AG09309 (cell line): ENCODE measurements at places on chromosomes 16 and 17.
A peak's percentile ranks its signal among the peaks of the same experiment; 100 is the strongest.

GRCh38 chr16:48317614-48318315, 67.4 kb downstream of the SIAH1 start:
- peak; percentile 27 for DNase-seq

DNA sequence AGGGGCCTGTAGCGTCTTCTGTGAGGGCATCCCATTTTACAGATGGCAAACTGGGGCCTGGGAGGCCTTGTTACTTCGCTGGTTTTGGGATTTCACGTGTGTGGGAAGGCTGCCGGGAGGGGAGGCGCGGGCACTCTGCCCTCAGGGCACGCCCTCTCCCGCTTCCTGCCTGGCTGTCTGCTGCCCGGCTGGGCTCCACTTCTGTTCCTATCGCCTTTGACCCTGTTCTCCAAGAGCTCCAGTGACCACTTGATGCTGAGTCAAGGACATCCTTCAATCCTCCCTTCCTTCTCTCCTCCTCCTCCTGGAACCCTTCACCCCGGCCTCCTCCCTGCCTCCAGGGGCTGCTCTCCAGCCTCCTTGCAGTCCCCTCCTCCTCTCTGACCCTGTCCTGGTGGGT, 16.0 kb downstream of the SPNS3 start:
- no peak for DNase-seq

- DNase-seq: no peak
Observed at GRCh38 chr17:62955841-62956352, 10.1 kb upstream of the TANC2 start.

DNA sequence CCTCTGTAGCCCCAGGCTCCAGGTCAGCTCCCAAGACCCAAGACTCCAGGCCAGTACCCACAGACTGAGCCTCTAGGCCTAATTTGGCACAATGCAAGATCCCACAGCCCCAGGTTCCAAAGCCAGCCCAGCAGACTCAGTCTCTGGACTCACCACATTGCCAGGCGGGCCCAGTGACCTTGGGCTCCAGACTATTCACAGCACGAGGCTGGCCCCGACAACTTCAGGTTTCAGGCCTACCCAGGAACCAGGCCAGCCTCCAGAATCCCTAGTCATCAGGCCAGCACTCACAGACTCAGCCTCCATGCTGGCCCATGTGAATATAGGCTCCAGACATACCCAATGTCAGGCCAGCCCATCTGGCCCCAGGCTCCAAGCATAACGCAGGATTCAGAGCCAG, 103.8 kb downstream of the CEP112 start:
- no peak for DNase-seq

GRCh38 chr17:55308613-55309391, 44.0 kb downstream of the HLF start:
- DNase-seq: no peak
